Stimulated activated CD8-positive, alpha-beta memory T cell treated with anti-CD3 and anti-CD28 coated beads, Interleukin-2, amount 100 ng/mL, for 1 hour (primary cell): ENCODE measurements at places on chromosomes 13 and 19.
A peak's percentile ranks its signal among the peaks of the same experiment; 100 is the strongest.

- no peak for DNase-seq
These were observed 12.0 kb downstream of the THOP1 start for GRCh38 chr19:2797280-2797679.

DNA sequence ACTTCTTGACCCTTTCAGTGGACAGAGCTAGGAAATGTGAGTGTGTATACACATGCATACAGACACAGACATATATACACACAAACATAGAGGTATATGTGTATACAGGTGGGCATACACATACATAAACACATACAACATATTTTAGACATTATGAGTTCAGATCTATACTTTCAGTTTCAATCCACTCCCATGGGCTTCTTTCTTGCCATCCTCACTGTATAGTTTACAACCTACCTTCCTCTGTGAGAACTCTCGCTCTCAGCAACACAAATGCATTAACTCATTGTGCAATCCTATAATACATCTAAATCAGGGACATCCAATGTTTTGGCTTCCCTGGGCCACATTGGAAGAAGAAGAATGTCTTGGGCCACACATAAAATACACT lies 21.2 kb upstream of the SCEL start:
- DNase-seq, result no peak

GRCh38 chr19:34982275-34982674 lies 17.8 kb upstream of the GRAMD1A start:
- DNase-seq, result no peak

DNA sequence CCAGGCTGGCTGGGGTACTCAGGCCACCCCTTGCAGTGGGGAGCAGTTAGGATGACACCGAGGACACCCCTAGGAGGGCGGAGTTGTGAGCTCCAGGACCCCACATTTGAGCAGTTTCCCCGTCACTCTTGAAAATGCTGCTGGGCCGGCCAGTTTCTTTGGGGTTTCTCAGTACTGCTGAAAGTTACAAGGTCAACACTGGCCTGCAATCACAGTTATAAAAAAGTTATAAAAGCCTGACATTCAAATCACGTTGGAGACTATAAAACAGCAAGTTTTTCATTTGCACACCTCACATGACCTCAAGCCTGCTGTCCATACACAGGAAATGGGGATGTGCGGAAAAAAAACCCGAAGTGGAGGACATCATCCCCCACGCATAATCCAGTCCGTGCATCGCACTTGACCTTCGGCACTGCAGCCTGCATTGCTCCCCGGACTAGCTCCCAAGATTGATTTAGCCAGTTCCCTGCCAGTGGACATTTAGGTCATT lies 27.0 kb downstream of the DNM2 start:
- no peak for DNase-seq

DNA sequence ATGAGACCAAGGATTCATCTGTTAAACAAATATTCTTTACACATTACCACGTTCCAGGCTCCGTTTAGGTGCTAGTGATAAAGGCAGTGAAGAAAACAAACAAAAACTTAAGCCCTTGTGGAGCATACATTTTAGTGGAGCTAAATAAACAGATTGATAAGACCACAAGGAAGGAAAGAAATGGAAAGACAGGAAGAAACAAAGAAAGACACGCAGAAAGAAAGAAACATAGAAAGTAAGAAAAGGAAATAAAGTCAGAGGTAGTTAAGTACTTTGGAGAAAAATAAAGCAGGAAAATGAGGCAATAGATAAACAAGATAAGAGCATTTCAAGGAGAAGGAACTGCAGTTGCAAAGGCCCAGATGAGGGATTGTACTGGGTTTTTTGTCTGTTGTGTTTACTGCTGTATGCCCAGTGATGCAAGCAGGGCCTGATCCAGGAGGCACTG lies 998 bp downstream of the NFKBIB start:
- DNase-seq, result no peak

GRCh38 chr19:398719-399118 lies 10.2 kb downstream of the C2CD4C start:
- DNase-seq, result no peak

- DNase-seq, result no peak
These were observed 16.1 kb downstream of the ZFR2 start for GRCh38 chr19:3852614-3853254.

- no peak for DNase-seq
These were observed 1701.0 kb downstream of the SLITRK5 start for GRCh38 chr13:89372193-89372592.

- DNase-seq, result no peak
These were observed 154.5 kb downstream of the DCT start for GRCh38 chr13:94324767-94325540.

- no peak for DNase-seq
These were observed 4.2 kb upstream of the SBK2 start for GRCh38 chr19:55541091-55541490.

- DNase-seq, result no peak
These were observed 329.8 kb upstream of the MIR17HG start for GRCh38 chr13:91017669-91018053.

DNA sequence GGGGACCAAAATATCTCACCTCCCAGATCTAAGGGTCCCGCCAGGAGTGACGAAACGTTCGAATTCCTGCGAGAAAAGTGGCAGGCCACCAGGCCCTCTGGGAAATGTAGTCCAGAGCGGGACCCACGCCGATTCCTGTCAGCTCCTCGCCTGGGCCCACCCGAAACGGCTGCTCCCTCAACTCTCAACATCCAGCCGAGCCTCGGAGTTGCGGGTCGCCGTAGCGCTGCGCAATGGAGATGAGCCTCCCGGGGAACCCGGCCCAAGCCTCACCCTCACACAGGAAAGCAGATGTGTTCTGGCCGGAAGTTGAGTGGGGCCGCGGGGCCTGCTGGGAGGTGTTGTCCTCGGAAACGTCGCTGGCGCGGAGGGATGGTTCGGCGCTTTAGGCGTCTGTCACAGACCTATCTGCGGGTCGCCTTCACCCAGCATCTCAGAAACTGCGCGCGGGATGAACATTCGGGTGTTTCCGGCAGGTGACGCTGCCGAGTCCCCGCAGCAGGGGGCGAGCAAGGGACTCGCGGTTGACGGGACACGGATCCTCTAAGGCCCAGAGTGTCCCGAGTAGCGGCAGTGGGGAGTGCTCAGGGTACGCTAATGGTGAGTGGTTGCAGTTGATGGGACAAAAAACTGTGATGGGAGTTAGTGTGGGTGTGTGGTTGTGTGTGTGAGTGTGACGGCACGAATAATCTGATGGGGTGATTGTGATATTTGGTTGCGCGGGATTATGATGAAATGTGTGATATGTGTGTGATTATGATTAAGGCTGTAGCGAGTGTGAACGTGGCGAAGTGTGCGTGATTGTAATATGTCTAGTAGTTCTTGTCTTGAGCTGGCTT lies at the start of the genes ZNF568 and ZNF829:
Gene ZNF568, plus strand, starts transcription at position 341 of the 839 bp plus-strand sequence. CDS start 6,439 bp downstream, outside the sequence.
Gene ZNF829, minus strand, starts transcription at position 300 of the 839 bp plus-strand sequence. CDS start 1,124 bp downstream, outside the sequence.
- peak; percentile 81 for DNase-seq

- no peak for DNase-seq
These were observed 10.4 kb upstream of the NANOS2 start for GRCh38 chr19:45924891-45925447.

DNA sequence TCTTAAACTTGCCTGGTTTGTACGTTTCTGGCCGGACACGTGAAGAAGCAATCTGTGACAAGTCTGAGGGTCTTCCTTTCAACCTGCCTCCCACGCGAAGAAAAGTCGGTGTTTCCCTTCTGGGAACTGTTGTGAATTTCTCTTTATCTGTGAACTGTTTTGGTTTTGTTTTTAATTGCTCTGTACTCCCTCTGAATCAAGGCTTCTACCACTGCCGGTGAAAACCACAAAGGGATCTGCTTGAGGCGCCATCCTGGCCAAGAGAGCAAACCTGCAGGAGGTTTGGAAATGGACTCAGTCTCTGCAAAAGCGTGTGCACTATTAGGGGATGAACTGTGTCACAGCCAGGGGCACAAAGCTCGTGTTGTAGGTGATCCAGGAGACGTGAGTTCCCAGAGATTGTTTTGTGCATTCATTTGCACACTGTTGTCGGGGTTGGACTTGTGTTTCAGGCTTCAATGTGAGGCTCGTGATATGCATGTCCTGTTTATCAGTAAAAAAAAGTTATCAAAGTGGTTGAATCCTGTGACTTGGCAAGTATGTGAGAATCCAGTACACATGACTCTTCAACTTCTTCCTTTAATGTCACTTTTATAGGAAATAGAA lies 9.7 kb downstream of the SIGLEC8 start:
- no peak for DNase-seq

GRCh38 chr19:31553846-31554215 lies 204.6 kb upstream of the TSHZ3 start:
- no peak for DNase-seq

DNA sequence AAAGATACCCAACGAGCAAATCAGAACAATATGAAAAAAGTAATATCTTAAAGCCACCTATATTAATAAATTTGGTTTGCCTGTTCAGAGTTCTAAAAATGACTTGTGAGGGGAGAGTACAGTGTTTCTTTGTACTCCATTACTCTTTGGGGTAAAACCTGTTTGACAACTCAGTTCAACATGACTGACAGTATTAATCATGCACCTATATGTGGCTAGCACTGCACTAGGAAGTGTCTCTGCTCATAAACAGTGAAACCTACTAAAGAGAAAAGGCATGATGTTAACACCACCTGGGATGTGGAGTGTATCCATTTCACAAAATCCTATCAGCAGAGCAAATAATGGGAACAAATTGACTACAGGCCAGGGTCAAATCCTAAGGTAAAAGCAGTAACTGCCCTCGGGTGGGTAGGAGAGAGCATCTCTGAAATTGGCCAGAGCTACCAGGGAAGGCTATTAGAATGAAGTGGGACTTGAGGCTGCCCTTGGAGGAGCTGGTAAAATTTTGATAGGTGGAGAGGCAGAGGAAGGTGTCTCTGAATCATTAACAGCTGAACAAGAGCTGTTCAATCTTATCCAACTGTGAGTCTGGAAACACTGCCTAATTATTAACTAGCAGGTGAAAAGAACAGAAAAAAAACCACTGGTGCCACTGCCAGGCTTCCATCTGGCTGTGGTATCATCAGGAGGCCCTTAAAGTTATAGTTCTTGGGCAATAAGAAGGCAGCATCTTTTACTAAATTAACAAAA lies 365.1 kb downstream of the DNAJC15 start:
- DNase-seq, result no peak

DNA sequence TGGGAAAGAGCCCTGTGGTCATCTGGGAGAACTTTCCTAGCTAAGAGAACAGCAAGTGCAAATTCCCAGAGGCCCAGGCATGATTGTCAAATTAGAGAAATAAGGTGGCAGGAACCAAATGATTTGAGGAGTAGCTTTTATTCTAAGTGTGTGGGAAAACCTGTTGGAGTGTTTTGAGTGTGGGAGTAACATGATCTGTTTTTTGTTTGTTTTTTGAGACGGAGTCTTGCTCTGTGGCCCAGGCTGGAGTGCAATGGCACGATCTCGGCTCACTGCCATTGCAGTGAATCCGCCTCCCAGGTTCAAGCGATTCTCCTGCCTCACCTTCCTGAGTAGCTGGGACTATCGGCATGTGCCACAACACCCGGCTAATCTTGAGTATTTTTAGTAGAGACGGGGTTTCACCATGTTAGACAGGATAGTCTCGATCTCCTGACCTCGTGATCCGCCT lies 2.4 kb downstream of the SAE1 start:
- no peak for DNase-seq

GRCh38 chr13:97367016-97367822 lies 66.8 kb upstream of the RAP2A start:
- DNase-seq, result no peak

GRCh38 chr13:34265046-34265679 lies 447.2 kb downstream of the RFC3 start:
- no peak for DNase-seq

- peak; percentile 38 for DNase-seq
These were observed 15.3 kb downstream of the GATAD2A start for GRCh38 chr19:19420570-19421298.

GRCh38 chr19:6276447-6276846 lies 3.3 kb downstream of the MLLT1 start:
- DNase-seq, result no peak

GRCh38 chr19:4068047-4068966 lies 1.6 kb upstream of the ZBTB7A start:
- DNase-seq, result no peak

DNA sequence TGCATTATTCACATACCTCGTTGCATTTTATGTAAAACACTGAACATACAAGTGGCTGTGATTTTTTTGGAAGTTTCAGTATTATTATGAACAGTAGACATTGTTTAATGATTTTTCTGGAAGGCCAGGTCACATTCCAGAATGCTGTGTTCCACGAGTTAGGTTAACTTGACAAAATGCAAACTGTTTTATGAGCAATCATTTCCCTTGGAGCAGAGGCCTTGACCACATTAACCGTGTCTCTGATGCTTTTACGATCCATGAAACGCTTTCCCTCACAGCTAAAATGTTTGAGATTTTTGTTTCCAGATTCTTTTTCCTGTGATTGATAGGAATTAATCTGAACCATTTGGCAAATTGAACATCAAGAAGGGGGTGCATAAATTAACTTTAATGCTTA lies 57.8 kb downstream of the MBNL2 start:
- no peak for DNase-seq

DNA sequence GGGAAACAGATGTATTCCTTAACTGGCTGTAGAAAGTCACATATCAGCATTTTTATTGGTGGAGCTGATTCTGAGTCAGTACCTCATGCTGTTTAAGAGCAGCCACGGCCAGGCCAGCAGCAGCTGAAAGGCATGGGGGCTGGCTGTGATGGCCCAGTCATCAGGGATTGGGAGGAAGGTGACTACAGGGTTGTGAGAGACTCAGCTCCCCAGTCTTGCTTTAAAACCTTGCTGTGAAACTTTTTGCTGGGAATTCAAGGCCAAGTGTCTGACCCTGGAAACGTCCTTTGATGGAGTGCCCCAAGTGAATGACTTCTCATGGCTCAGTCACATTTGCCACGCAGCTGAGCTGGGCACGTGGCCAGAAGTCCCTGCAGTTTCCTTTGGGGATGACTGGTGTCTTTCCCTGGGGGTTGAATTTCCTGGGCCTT lies 39.1 kb upstream of the RNF113B start:
- no peak for DNase-seq

DNA sequence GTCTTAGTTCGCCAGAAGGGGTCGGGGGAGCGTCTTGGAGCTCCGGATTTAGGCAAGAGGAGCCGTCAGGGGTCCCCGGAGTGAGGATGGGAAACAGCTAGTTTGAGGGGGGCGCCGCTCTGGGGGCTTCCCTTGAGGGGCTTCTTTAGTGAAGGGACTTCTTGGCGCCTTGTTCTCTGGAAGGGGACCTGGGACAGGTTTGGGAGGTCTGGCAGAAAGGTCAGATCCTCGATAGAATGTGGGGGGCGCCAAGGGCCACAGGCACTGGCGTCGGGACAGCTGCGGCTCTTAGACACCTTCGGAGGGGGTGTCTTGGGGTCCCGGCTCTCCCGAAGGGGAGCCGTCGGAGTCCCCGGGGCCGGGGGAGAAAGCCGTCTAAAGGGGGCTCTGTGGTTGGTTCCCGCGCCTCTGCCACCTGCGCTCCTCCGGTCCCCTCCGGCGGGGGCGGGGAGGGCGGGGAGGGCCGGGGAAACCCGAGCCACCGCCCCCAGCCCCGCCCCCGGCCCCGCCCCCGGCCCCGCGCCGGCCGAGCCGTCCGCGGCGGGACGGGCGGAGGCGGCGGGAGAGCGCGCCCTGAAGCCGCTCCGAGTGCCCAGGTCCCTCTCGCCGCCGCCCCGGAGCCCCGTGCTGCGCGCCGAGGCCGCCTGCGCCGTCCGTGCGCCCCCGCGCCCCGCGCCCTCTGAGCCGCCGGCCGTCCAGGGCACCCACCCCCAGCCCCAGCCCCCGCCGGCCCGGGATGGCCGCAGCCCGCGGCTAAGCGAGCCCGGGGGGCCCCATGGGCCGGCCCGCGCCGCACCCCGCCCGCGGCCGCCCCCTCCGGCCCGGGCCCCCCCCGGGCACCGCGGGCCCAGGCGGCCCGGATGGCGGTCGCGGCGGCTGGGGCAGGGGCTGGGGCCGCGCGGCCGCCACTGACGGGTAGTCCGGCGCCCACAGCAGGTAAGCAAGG lies at the start of gene NRTN:
Gene NRTN, plus strand, starts transcription at position 552 of the 946 bp plus-strand sequence. CDS start 19,099 bp downstream, outside the sequence.
- DNase-seq, result no peak
